ENCODE measurements at places on chromosomes 6 and 20. TPM values are rescaled to one million over a fixed set of nuclear protein-coding genes. Genes with fewer than 3 reads are reported as not detected.

DNA sequence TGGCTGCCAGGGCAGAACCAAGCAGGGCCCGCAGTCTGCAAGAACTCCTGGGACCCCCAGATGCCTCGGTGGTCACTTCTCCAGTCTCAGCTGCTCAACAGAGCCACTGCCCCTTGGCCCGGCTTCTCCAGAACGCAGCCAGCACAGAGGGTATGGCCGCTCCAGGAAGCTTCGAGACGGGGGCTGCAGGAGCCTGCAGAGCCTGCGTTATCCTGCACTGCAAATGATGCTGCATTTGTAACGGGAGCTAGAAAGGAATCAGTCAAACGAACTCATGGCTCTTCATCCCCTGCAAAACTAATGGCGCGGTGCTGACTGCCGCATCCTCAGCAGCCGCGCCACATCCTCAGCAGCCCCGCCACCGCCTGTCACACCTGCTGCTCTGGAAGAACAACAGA lies 254.9 kb downstream of the TAF4 start:
- no peak overlapping the region for H3K4me3 ChIP-seq
- DNase-seq: no peak
- peaks cover 6% of the 10 kb centered on the region for H3K27me3 ChIP-seq
- H3K36me3 ChIP-seq: no peaks in the 10 kb centered on the region
- no peaks in the 10 kb centered on the region for H3K4me1 ChIP-seq
- no peak overlapping the region for H3K27ac ChIP-seq

Gene GSTA2
- not detected for total RNA-seq

GRCh38 chr6:127618729-127619128 lies 41.8 kb downstream of the C6orf58 start:
- H3K4me1 ChIP-seq: no peaks in the 10 kb centered on the region
- peak; percentile 11 for DNase-seq
- H3K36me3 ChIP-seq: no peaks in the 10 kb centered on the region
- H3K4me3 ChIP-seq: no peak overlapping the region
- H3K27me3 ChIP-seq: no peaks in the 10 kb centered on the region

Gene TPBG
- total RNA-seq: 20.0 TPM

GRCh38 chr20:58306421-58307261 lies 2.9 kb upstream of the RAB22A start:
- peaks cover 6% of the 10 kb centered on the region for H3K4me1 ChIP-seq
- H3K4me3 ChIP-seq: no peak overlapping the region
- no peak overlapping the region for H3K27ac ChIP-seq
- peak; percentile 76 for DNase-seq
- H3K36me3 ChIP-seq: peaks cover 3% of the 10 kb centered on the region

GRCh38 chr6:85126485-85127167 lies 323.3 kb upstream of the NT5E start:
- no peaks in the 10 kb centered on the region for H3K4me1 ChIP-seq
- no peak overlapping the region for H3K4me3 ChIP-seq
- H3K27me3 ChIP-seq: no peaks in the 10 kb centered on the region
- no peak overlapping the region for H3K27ac ChIP-seq

GRCh38 chr6:163543321-163543720 lies 128.8 kb downstream of the QKI start:
- no peak overlapping the region for H3K27ac ChIP-seq
- H3K4me1 ChIP-seq: no peaks in the 10 kb centered on the region
- DNase-seq: no peak
- no peaks in the 10 kb centered on the region for H3K27me3 ChIP-seq
- H3K36me3 ChIP-seq: peaks cover 2% of the 10 kb centered on the region

DNA sequence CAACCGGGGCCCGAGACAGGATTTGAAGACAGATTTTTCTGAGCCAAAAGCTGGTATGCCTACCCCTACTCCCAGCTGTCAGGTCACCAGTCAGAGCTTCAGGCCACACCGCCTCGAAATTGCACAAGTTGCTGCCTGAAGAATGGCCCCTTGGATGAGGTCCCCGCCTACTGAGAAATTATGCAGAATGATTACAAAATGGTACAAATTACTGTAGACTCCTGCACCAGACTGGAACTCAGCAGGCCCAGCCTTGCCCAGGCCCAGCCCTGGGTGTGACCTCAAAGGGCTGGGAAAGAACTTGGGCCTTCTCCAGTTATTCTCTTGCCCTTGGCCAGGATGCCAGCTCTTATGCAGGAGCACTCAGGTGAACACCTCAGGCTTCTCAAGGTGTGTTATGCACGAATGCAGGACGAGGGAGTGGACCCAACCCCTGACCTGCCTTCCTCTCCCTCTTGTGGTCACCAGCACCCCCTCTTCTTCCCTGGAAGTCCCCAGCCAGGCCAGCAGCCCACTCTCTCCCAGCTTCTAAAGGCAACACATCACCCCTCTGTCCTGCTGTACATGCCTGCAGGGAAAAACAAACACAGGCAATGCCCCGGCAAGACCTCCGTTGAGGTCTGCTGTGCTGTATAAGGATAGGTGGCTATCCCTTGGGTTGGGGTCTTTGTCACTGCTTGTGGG lies 88.7 kb upstream of the NAA20 start:
- H3K36me3 ChIP-seq: no peaks in the 10 kb centered on the region
- no peak overlapping the region for H3K27ac ChIP-seq
- no peak overlapping the region for H3K4me3 ChIP-seq
- no peak for DNase-seq
- H3K27me3 ChIP-seq: no peaks in the 10 kb centered on the region
- peaks cover 16% of the 10 kb centered on the region for H3K4me1 ChIP-seq

- H3K36me3 ChIP-seq: peaks cover 16% of the 10 kb centered on the region
- no peak overlapping the region for H3K27ac ChIP-seq
- no peak for DNase-seq
- H3K27me3 ChIP-seq: no peaks in the 10 kb centered on the region
- H3K4me3 ChIP-seq: no peak overlapping the region
- H3K4me1 ChIP-seq: no peaks in the 10 kb centered on the region
These were observed 66.7 kb downstream of the MOCS1 start for GRCh38 chr6:39867592-39867991.

DNA sequence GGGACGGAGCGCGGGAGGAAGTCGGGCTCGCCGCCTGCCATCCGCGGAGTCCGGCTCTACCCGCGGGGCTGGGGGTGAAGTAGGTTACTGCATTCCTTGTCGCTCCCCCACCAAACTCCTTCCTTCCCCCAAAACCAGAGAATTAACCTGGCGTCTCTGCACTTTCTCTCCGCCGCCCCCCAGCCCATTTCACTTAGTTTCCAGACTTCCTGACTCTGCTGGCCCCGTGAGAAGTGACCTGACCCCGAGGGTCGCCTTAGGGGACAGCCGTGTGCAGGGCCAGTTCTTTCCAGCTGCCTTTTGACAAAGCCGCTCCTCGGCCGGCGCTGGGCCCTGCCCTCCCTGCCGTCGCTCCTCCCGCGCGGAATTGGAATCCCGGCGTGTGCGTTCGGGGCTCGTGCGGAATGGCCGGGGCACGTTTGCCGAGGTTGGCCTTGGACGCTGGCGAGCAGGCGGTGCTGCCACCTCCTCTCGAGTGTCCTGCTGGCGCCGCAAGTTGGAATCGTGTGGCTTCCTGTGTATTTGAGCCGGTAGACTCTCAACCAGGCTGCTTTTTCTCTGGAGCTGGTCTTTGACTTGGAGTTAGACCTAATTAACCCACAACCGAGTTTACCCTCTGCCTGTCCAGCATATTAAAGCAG lies 650 bp downstream of the DCBLD1 start:
- H3K4me1 ChIP-seq: peaks cover 5% of the 10 kb centered on the region
- H3K27ac ChIP-seq: peak overlapping the region; percentile 87
- peak; percentile 31 for DNase-seq
- H3K27me3 ChIP-seq: no peaks in the 10 kb centered on the region
- peak overlapping the region; percentile 98 for H3K4me3 ChIP-seq

DNA sequence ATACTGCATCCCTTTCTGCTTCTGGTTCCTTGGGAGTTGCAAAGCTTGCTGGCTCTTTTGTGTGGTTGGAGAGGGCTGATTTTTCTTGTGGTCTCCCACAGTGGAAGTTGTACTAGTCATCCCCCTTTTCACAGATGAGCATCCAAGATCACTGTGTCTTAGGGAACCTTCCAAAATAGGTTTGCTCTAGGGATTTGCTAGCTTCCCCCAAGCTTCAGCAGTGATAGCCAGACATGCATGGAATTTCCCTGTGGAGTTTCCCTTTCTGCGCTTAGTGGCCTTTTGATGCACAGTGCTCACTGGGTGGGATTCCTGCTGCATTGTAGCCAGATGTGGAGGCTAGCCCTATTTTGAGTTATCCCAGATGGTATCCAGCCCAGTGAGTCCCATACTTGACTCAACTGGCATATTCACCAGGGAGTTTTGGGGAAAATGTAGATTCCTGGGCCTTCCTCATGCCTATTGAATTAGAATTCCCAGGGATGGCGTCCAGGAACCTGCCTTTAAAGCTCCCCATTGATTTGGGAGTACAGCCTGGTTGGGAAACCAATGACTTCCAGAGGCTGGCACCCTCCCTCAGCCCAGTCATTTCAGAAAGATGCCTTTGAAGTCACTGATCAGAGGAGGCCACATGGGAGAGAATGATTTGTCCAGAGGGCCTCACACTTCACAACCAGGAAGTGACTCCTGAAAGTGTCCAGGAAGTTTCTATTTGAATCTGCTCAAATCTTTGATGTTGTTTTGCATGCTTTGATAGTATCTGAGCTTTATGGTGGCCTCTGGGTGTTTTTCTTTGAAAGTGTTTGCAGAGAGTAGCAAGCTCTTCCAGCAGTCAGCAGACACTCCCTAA lies 25.9 kb downstream of the PPARD start:
- peaks cover 29% of the 10 kb centered on the region for H3K4me1 ChIP-seq
- H3K36me3 ChIP-seq: peaks cover 9% of the 10 kb centered on the region
- no peaks in the 10 kb centered on the region for H3K27me3 ChIP-seq
- H3K4me3 ChIP-seq: no peak overlapping the region
- peak overlapping the region; percentile 5 for H3K27ac ChIP-seq

GRCh38 chr6:104921896-104922295 lies 35.0 kb upstream of the LIN28B start:
- H3K36me3 ChIP-seq: no peaks in the 10 kb centered on the region
- H3K27ac ChIP-seq: no peak overlapping the region
- H3K27me3 ChIP-seq: no peaks in the 10 kb centered on the region
- no peak overlapping the region for H3K4me3 ChIP-seq
- no peak for DNase-seq
- H3K4me1 ChIP-seq: no peaks in the 10 kb centered on the region

GRCh38 chr20:45407783-45408645 lies at the start of gene DBNDD2:
Gene DBNDD2 (plus strand): TSS chr20:45408289. CDS start chr20:45408468, 179 bp downstream.
- peak within 1 kb of the TSS; percentile 63 for H3K4me3 ChIP-seq
- no peak for DNase-seq
- no peaks in the 10 kb centered on the region for H3K27me3 ChIP-seq
- H3K27ac ChIP-seq: no peak within 1 kb of the TSS
- peaks cover 4% of the 10 kb centered on the region for H3K4me1 ChIP-seq

DNA sequence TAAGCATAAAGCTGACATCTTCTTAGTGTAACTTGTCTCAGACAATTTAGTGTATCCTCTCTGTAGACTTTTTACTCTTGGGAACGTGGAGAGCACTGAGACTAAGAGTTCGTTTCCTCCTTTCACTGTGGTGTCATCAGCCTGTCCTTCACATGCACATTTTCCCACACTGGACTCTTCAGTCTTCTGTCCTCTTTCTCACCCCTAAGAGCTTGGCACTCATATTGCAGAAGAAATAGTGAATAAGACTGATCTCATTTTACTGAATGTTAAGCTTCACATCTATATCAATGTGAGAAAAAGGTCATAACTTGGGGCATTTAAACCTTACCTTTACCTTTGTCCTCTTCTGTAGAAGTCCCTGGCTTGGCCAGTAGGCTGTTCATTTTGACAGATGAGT lies 25.6 kb downstream of the FUCA2 start:
- H3K4me3 ChIP-seq: no peak overlapping the region
- H3K27me3 ChIP-seq: no peaks in the 10 kb centered on the region
- DNase-seq: peak; percentile 34
- no peak overlapping the region for H3K27ac ChIP-seq

DNA sequence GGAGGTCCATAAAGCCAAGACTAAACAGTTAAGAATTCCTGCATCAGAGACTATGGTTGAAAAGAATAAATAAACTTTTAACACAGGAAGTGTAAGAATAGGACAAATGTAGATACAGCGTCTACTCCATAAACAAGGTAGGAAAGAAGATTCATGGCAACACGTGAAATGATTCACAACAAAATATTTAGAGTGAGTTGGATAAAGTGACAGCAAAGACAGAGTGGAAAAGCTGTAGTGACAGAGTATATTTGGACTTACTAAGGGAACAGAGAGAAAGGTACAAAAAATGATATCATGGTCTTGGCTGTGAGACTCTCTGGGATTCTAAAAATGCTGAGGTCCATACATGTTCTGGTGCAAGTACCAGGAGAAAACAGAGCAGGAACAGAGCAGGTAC lies 21.9 kb upstream of the KIAA0408 start:
- H3K27me3 ChIP-seq: no peaks in the 10 kb centered on the region
- no peaks in the 10 kb centered on the region for H3K36me3 ChIP-seq
- H3K27ac ChIP-seq: no peak overlapping the region
- DNase-seq: peak; percentile 1

- no peaks in the 10 kb centered on the region for H3K36me3 ChIP-seq
- no peaks in the 10 kb centered on the region for H3K4me1 ChIP-seq
- no peaks in the 10 kb centered on the region for H3K27me3 ChIP-seq
- DNase-seq: no peak
- no peak overlapping the region for H3K4me3 ChIP-seq
These were observed 230.5 kb upstream of the KHDRBS2 start for GRCh38 chr6:62516291-62517141.

DNA sequence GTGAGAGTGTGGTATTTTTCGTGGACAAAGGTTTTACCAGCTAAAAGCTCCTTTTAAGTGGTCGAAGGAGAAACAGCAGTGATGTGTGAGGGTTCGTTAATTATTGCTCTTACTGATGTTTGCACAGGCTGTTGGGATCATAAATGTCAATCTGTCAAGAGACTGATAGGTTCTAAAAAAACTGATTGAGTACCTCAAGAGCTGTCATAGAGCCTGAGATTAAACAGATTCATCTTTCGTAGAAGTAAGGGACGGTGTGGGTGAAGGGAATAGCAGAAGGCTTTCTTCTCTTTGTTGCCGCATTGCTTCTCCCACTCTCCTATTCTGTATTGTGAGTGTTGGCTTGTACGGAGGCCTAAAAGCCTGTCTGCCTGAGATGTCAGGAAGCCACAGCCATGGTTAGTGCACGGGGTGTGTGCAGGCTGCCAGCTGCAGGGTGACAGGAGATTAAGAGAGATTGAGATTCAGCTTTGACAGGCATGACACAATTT lies 291.0 kb downstream of the ZFAND3 start:
- peaks cover 7% of the 10 kb centered on the region for H3K36me3 ChIP-seq
- DNase-seq: no peak
- H3K27me3 ChIP-seq: no peaks in the 10 kb centered on the region
- no peak overlapping the region for H3K27ac ChIP-seq

DNA sequence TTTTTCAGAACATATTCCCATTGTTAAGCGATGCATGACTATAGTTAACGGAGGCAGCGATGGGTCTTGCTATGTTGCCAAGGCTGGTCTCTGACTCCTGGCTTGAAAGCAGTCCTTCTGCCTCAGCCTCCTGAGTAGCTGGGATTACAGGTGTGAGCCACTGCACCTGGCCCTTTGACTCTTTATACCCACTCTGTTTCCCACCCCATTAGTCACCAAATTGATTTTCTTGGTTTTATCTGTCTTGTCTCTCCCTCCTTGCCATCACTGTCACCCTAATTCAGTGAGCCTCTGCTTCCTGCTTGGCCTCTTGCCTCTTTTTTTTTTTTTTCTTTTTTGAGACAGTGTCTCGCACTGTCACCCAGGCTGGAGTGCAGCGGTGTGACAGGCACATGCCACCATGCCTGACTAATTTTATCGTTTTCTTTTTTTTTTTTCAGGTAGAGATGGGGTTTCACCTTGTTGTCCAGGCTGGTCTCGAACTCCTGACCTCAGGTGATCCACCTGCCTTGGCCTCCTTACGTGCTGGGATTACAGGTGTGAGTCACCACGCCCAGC lies 31.3 kb downstream of the ZFAND3 start:
- no peak for DNase-seq
- peaks cover 2% of the 10 kb centered on the region for H3K36me3 ChIP-seq
- no peak overlapping the region for H3K4me3 ChIP-seq
- H3K27me3 ChIP-seq: no peaks in the 10 kb centered on the region

GRCh38 chr6:148890096-148890495 lies 143.3 kb downstream of the UST start:
- no peak overlapping the region for H3K4me3 ChIP-seq
- H3K27ac ChIP-seq: no peak overlapping the region
- H3K36me3 ChIP-seq: no peaks in the 10 kb centered on the region
- no peak for DNase-seq
